ENCODE measurements at places on chromosomes 11 and 22. TPM values are rescaled to one million over a fixed set of nuclear protein-coding genes. Genes with fewer than 3 reads are reported as not detected.

Gene CDHR5
- not detected for total RNA-seq

DNA sequence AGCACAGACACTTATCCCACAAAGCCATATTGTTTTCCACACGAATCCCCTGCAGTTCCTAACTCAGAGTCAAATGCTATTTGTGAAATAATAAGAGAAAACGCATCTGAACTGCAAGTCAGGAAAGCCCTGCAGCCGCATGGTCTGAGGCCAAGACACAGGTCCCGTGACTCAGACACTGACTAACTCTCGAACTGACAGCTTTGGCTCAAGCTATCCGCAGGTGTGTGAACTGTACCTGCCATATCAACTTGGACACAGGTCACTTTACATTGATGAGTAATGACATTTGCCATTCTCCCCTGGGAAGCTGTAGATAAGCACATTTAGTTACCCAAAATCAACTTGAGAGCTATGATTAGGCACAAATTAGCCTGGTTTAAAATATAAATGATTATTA lies 34.9 kb upstream of the NFRKB start:
- H3K27ac ChIP-seq, result no peak overlapping the region
- no peaks in the 10 kb centered on the region for H3K27me3 ChIP-seq
- H3K4me3 ChIP-seq, result no peak overlapping the region
- H3K36me3 ChIP-seq, result peaks cover 25% of the 10 kb centered on the region

- H3K27ac ChIP-seq, result no peak overlapping the region
- H3K4me1 ChIP-seq, result peaks cover 10% of the 10 kb centered on the region
- DNase-seq, result peak; percentile 59
- H3K4me3 ChIP-seq, result no peak overlapping the region
- H3K36me3 ChIP-seq, result no peaks in the 10 kb centered on the region
Measured at GRCh38 chr11:125084761-125085231, 21.7 kb downstream of the SLC37A2 start.

DNA sequence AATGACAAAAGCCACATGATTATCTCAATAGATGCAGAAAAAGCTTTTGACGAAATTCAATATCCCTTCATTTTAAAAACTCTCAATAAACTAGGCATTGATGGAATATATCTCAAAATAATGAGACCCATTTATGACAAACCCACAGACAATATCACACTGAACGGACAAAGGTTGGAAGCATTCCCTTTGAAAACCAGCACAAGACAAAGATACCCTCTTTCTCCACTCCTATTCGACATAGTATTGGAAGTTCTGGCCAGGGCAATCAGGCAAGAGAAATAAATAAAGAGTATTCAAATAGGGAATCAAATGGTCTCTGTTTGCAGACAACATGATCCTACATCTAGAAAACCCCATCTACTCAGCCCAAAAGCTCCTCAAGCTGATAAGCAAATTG lies 52.0 kb downstream of the CASP12 start:
- H3K27me3 ChIP-seq, result peaks cover 4% of the 10 kb centered on the region
- H3K36me3 ChIP-seq, result no peaks in the 10 kb centered on the region
- DNase-seq, result no peak
- H3K4me1 ChIP-seq, result no peaks in the 10 kb centered on the region

DNA sequence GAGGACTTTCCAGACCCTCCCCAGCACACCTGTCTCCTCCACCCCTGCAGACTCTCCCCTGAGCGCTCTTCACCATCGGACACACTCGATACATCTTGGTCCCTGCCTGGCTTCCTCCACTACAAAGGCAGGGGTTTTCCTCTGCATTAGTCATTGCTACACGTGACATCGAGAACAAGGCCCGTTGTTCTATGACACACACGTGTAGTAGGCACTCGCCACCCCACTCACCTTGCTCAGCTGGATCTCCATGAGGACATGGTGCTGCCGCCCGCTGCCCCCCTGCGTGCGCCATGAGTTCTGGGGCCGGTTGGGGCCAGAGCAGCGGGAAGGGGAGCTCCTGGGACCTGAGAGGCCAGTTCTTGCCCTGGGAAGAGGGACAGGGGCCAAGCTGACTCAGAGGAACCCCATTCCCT lies 16.7 kb downstream of the ATG2A start:
- H3K4me1 ChIP-seq, result no peaks in the 10 kb centered on the region
- H3K27me3 ChIP-seq, result no peaks in the 10 kb centered on the region
- no peak overlapping the region for H3K4me3 ChIP-seq
- H3K36me3 ChIP-seq, result peaks cover 25% of the 10 kb centered on the region

Gene SLC22A25
- total RNA-seq, result not detected

GRCh38 chr11:64234647-64235379 lies 429 bp downstream of the VEGFB start:
- no peaks in the 10 kb centered on the region for H3K27me3 ChIP-seq
- H3K36me3 ChIP-seq, result peaks cover 7% of the 10 kb centered on the region
- peak overlapping the region; percentile 79 for H3K27ac ChIP-seq
